ENCODE measurements at places on chromosomes 2 and 18. TPM values are rescaled to one million over a fixed set of nuclear protein-coding genes. Genes with fewer than 3 reads are reported as not detected.

Gene CAPN14
- 0.06 TPM for polyA plus RNA-seq

Gene PSTPIP2
- 2.0 TPM for polyA plus RNA-seq

Gene C2orf80
- polyA plus RNA-seq, result not detected

DNA sequence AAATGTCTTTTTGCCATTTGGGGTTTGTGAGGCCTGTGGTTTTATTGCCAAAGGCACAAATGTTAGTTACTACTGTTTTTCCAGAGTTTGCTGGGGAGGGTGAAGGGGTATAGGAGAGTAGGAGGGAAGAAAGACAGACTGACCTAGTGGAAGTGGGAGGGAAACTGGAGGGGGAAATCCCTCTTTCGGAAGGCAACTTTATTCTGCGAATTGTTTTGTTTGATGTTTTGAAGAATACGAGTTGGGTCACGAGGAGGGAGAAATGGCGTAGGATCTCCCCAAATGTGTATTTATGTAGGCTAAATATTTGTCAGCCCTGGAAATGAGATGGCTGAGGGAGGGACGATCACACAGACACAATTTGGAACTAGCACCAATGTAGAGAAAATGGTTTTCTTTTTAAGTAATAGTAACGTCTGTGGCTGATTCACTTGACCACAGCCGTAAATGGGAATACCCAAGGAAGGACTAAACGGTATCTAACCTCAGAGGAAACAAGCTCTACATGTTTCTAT lies 172.3 kb downstream of the ICOS start:
- DNase-seq, result no peak

- DNase-seq, result no peak
These were observed 678.0 kb upstream of the RAB6C start for GRCh38 chr2:129301431-129301913.
